Karpas-422 (cell line): ENCODE measurements at places on chromosomes 1 and 21.

GRCh38 chr1:19229828-19230325 is 19.8 kb upstream of the UBR4 start:
- DNase-seq = no peak

GRCh38 chr1:178360421-178360820 is 136.3 kb downstream of the CLEC20A start:
- no peak for DNase-seq

DNA sequence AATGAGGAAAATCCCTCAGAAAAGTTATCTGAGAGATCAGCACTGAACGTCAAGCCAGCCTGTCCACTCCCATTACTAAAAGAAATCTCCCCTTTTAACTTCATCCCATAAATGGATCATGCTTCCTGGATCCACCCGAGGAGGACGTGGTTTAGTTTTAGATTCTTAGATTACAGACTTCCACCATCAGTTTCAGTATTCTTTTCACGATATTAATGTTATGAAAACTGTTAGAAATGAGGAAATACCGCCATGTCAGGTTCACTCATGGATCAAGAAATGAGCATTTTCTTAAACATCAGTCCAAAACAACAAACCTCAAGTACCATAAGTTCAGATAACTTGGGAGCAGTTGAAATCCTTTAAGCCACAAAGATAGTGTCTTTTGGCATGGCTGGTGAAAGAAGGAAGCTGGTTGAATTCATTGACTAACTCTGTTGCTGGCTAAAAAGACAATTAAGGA is 49.8 kb downstream of the NFIA start:
- no peak for DNase-seq

DNA sequence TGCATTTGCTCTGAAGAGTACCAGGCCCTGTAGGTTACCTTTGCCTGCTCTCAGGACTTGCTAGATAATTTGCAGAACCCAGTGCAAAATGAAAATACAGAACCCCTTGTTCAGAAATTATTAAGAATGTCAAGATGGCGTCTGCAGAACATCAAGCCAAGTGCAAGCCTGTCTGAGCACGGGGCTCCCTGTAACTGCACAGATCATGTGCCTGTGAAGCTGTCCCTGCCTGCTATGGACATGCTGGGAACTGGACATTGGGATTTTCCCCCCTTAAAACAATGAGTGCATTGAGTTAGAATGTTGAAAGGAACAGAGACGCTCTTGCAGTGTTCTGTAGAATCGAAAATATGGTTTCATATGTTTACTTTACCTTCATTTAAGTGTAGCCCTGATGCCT is 2.9 kb downstream of the CLDN14 start:
- no peak for DNase-seq
